ENCODE measurements at places on chromosomes 1 and 21.

DNA sequence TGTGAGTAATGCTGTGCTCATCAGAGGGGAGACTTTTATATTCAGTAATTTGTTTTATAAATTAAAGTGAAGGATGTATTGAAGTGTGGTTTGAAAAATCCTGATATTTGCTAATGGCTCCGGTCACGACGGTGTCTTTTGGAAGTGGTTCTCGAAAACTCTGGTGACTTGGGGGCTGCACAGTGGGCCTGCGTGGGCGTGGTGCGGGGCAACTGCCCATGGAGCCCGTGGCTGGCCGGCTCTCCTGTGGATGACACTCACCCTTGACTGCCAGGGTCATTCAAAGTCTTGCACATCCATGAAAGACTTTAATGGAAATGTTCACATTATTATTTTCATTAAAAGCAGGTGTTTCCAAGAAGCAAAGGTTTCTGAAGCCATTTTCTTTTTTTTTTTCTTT is 7.7 kb downstream of the FAAP20 start:
- no peak for DNase-seq

DNA sequence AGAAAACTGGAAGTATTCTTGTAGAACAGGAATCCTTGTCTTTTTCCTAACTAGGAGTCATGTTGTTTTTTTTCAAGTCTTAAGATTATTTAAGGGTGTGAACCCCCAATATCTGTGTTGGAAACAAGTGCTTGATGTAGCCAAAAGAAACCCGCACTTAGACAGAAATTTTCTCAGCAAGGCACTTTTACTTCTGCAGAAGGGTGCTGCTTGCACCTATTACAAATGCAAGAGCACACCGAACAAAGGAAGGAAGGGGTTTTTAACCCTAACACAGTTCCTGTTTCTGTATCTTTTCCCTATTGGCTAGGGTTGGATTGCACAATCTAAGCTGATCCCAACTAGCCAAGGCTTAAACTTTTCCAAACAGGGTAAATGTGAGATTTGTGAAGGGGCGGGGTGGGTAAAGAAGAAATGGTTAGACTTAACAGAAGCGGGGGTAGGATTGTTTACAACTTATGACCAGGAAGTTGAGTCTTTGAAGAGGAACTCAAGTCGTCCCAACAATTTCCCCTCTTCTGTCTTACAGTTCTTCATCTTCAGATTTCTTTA is 75.1 kb downstream of the ZFYVE9 start:
- no peak for DNase-seq

GRCh38 chr21:33654412-33654811 is 12.1 kb downstream of the ITSN1 start:
- DNase-seq = no peak

- peak; percentile 28 for DNase-seq
These were observed 98.9 kb upstream of the BACE2 start for GRCh38 chr21:41068967-41069642.

All from T-helper 1 cell (primary cell).